Ascending aorta (tissue), 2 donors: ENCODE measurements at places on chromosomes 1 and 21.

DNA sequence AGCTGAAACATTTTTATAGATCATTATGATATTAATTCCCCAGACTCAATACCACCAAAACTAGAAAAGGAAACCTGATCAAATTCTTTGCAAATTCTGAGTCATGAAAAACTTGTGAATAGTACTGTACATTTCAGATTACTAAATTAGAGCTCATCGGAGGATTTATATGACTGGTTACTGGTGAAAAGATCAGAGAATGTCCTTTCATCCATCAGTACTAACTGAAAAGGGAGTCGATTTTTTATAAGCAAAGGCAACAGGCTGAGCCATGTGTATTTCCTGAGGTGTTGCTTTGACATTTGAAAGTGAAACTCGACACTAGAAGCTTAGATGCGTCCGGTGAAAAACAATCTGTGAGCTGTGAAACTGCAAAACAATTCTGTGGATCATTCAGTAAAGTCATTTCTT is 155.7 kb downstream of the TNFSF18 start:
- no peak for DNase-seq

- DNase-seq = no peak
Observed at GRCh38 chr1:101482306-101482705, 245.5 kb downstream of the S1PR1 start.

GRCh38 chr21:45387506-45387905 is 17.5 kb upstream of the COL18A1 start:
- peak; percentile 54 for DNase-seq

DNA sequence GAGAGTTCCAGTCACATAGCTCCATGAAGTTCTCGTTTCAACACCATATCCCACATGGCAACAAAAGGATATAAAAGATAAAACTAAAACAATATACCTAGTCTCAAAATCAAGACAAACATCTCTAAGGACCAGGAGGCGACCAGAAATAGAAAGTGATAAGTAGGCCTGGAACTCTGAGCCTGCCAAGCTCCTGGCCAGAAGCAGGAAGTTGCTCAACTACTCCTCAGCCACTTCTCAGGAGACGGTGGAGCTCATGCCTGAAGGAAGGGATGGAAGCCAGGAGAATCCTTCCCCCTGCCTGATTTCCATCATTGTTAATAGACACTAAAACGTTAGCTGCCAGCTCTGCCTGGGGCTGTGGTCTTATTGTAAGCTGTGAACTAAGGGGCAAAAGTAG is 94.7 kb downstream of the DISP1 start:
- peak; percentile 66 for DNase-seq

DNA sequence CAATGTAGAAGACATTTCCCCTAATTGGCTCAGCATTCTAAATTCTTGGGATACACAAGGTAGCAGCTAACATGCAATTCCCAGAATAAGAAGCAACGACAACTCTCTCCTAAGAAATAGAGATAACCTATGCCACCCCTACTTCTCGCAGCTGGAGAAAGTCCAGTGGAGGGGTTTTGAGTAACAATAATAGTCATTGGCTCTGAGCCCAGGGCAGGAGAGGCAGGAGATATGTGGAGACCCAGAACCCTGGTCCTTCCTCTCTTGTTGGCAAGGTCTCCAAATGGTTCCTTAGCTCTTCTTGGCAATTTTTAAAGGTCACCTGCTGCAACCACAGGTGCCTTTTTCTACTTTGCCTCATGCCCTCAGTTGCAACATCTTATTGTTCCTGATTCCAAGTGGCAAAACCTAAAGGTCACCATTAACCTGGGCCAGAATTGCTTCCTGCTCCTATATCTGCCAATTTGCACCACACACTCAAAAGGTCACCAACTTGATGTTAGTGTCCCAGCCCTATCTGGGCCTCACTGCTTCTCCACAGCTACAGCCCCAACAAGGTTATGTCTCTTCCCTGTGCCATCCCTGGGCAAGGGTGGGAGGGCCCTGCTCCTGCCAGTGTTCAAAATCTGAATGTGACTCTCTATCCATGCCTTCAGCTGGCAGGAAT is 36.7 kb downstream of the TBX15 start:
- DNase-seq = no peak

- no peak for DNase-seq
Observed at GRCh38 chr1:191870490-191870889, 287.8 kb upstream of the RGS18 start.

DNA sequence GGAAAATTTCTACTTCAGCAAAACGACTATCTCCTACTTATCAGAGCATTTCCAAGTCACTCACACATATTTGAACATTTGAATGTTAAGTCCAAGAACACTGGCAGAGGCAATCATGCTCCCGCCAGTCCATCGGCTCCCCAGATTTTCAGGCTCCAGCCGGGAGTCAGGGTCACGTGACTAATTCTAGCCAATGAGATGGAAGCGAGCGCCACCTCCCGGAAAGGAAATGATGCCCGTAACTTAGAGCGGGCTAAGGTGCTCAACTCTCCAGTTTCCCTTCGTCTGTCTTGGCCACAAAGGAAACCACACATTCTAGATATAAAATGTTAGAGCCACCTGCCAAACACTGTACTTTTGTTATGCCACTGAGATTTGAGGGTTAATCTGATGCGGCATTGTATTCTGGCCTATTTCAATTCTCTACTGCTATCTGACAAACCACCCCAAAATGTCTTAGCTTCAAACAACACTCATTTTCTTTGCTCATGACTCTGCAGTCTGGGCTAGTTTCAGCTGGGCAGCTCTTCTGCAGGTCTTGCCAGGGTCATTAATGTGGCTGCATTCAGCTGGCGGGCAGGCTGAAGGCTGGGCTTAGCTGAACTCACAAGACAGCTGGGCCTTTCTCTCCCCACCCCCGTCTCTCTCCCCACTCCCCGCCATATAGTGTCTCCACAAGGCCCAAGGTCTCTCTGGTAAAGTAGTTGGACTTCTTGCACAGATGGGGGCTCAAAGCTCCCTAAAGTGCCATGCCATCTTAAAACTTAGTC is 16.5 kb upstream of the LHX4 start:
- no peak for DNase-seq

GRCh38 chr1:154429118-154429517 is 24.0 kb downstream of the IL6R start:
- no peak for DNase-seq

GRCh38 chr1:89759036-89759435 is 61.8 kb upstream of the LRRC8D start:
- DNase-seq = no peak

DNA sequence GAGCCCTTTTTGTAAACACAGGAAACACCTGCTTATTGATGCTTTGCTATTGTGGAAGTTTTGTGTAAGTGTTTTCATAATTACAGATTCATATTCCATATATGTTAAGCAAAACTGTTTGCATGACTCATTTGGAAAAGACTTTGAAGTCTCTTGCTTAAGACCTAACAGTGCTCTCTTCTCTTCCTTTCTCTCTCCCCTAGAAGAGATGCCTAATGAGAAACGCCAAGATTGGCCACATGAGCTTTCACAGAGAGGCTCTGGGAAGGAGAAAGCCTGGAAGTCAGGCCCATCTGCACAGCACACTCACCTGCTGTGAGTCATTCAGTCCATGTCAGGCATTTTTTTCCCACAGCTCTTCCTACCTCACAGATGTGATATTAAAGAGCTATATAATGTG is 101.6 kb upstream of the PALMD start:
- DNase-seq = no peak

- DNase-seq = no peak
Observed at GRCh38 chr1:165842023-165842670, 14.7 kb downstream of the UCK2 start.

GRCh38 chr21:42599486-42599885 is 53.9 kb upstream of the PDE9A start:
- no peak for DNase-seq

GRCh38 chr1:208047476-208047934 is 136.6 kb upstream of the CD34 start:
- peak; percentile 55 for DNase-seq

DNA sequence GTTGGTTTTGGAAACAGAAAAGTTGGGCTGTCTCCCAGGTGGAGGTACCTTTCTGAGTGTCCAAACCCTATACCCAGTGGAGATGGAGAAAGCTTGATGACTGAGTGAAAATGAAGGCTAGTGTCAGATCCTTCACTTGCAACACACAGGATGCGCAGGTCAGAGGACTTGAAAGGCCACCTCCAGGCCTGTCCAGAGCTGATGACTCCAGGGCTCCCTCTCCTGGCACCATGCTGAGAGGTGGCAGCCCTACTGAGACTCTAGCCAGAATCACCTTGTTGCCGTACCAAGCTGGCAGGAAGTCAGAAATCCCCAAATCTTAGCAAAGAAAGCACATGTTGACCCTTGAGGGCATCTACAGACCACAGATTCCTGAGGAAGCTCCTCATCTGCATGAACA is 16.4 kb downstream of the KNCN start:
- no peak for DNase-seq

DNA sequence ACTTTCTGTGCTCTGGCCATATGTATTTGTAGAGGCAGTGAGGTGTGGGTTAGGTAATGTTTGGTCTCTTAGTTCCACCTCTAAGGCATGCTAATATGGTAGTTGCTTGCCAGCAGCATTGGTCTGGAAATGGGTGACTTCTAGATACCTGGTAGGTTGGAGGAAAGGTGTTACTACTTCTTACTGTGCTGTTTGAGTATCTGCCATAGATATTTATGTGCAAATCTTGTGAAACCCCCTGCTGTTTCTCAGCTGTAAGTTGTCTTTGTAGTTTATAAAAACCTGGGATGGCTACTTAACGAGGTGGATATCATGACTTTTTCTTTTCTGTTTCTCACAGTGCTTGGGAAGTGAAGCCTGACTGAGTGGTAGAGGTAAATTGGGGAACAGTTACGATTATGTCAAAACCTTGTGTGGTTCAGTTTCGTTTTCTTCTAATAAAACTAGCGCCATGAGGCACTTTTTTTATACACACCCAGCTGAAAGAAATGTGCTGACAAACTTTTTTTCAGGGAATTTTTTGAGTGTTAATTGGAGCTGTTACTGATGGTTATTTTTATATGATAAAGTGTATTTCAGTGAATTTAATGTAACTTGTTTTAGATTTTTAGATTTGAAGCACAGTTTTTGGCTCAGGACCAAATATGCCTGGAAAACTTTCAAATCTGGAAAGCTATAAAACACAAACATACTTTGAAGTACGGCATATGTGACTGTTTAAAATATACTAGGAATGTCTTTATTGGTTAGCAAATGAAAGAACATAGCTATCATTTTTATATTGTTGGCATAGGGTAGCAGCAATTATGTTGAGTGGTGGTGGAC is 42.1 kb downstream of the CAMSAP2 start:
- no peak for DNase-seq

DNA sequence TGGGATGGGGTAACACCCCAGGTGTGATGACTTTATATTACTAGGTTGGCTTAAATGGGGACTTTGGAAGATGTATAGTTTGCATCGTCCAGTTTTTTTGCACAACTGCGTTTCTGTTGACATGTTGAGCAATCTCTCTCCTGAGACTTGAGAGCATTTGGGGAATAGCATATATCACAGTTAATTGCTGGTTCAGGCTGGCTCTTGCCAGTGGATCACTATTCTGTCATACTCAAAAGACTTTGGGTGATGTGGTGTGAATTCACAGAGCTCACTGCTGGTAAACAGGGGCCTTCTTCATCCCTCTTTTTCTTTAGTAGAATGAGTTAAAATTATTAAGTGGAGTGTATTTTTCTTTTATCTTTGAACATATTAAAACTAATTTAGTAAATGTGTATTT is 44.3 kb downstream of the LHX9 start:
- DNase-seq = no peak

DNA sequence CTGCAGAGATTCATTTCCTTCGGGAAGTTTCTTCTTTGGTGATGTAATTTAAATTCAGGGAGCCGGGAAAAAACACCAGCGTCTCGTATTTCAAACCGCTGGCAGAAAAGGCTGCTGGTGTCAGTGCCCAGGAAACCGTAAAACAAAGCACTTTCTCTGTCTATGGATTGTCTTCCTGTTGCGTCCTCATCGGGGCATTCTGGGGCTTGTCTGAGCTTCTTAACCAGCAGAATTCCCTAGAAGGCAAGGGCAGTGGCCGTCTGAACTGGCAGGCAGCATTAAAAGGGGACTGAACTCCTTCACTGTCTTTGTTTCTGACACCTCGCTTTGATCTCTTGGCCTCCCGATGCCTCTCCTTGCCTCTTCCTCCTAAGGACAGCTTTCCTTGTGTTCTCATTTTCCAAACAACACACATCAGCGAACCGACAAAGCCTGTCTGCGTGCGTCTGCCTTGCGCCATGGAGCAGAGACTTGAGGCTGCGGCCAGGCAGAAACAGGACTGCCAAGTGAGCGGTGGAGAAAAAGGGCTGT is 391.6 kb upstream of the VAMP3 start:
- no peak for DNase-seq

GRCh38 chr1:37189111-37189510 is 154.8 kb upstream of the GRIK3 start:
- DNase-seq = no peak

DNA sequence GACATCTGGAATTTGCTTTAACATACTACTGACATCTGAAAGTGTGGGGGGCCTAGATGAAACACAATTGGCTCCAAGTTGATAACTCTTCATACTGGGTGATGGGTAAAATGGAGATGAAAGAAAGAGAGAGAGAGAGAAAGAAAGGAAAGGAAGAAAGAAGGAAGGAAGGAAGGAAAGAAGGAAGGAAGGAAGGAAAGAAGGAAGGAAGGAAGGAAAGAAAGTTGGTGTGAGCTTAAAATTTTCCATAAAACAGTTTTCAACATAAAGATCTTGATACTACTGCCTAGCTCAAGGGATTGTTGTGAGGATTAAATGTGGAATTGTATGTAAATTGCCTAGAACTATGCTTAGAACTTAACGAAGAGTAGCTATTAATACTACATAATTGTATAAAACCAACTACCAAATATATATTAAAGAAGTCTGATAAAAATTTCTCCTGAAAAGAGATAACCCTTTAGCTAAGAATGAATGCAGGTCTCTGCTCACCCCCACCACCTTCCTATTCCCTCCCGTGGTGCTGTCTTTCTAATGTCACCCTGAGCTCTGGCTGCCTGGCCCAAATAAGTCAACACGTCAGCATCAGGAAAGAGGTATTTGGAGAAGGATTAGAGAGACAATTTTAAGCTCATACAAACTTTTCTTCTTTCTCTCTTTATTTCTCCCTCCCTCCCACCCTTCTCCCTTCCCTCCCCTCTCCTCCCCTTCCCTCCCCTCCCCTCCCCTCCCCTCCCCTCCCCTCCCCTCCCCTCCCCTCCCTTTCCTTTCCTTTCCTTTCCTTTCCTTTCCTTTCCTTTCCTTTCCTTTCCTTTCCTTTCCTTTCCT is 89.3 kb upstream of the SGIP1 start:
- DNase-seq = no peak
